Activated CD4-positive, alpha-beta T cell treated with anti-CD3 and anti-CD28 coated beads, Interleukin-2, amount 50 U/mL, for 1 hour (primary cell): ENCODE measurements at places on chromosomes 11 and 22.

DNA sequence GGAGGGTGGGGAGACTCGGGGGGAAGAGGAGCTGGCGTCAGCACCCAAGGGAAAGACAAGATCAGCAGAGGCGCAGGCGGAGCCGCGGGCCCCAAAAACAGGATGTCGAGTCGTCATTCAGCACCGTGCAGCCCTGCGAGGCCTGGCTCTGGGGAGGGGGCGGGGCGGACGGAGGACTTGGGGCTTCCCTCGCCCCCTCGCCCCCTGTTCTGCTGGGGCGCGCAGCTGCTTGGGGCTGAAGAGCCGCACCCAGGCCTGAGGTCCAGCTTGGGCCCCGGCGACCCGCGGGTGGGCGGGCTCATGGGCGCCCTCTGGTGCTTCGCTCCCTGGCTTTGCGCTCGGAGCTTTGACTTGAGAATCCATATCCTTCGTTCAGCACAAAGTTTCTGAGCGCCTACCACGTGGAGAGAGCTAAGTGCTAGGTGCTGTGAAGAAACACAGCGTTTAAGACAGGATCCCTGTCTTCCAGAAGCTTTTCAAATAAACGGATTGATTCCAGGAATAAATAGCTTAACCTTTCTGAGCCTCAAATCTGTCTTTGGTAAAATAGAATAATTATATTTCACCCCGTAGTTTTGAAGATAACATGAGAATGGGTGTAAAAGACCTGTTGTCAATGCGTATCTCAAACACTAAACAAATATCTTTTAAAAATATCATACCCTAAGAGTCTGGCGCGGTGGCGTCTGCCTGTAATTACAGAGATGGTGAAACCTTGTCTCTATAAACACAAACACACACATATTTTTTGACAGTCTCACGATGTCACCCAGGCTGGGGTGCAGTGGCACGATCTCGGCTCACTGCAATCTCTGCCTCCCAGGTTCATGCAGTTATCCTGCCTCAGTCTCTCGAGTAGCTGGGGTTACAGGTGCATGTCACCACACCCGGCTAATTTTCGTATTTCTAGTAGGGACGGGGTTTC, 929 bp upstream of the RHOG start:
- peak; percentile 94 for DNase-seq

DNA sequence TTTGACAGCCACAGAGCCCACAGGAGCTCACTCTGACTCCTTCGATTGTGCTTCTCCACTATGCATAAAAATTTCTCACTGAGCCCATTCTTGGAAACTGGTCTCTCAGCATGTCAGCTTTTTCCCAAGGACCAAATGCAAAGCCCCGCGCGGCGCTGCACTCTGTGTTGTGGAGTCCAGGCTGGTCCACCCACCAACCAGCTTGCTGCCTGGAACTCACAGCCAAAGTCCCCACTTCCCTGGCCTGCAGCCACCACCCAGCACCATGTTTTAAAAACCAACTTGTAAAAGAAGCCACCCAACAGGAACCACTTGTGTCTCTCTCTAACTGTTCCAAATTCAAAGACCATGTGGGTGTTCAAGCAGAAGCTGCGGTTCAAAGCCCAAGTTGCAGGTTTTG, 124.4 kb downstream of the SPATA19 start:
- no peak for DNase-seq

DNA sequence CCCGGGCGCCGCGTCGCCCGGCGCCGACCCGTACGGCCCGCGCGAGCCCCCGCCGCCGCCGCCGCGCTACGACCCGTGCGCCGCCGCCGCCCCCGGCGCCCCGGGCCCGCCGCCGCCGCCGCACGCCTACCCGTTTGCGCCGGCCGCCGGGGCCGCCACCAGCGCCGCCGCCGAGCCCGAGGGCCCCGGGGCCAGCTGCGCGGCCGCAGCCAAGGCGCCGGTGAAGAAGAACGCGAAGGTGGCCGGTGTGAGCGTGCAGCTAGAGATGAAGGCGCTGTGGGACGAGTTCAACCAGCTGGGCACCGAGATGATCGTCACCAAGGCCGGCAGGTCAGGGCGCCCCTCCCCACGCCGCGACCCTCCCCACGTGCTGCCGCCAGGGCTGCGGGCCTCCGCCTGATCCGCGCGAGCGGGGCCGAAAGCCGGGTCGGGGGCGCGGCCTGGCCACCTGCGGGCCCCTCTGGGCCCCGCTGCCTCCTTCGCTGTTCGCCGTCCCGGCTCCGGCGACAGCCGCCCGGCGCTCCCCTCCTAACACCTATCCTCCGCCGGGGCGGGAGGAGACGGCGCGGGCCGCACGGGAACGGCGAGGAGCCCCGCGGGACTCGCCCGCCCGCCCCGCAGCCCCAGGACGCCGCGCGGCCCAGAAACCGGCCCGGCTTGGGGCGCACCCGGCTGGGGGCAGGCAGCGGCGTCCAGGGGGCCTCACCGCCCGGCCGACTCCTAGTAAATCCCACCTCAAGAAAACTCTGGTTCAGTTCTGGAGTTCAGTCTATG, 560 bp downstream of the TBX1 start:
- DNase-seq: no peak

GRCh38 chr11:71418643-71419042, 29.6 kb downstream of the DHCR7 start:
- no peak for DNase-seq

DNA sequence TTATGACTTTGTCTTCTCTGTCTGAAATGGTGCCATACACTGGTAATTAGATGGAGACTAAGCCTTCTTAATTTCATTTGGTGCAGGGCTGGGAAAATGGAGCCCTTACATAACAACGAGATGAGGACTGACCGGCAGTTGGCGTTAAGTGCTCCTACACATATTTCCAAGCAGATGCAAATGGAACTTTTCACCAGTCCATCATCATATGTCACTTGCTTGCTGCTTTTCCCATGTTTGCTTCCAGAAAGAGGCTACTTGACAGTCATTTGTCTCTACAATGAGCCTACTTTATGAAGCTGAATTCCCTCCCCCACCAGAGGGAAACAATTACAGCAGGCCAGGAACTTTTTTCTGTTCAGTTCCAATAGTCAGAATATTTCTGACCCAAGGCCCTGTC, 32.6 kb downstream of the SVIP start:
- no peak for DNase-seq

DNA sequence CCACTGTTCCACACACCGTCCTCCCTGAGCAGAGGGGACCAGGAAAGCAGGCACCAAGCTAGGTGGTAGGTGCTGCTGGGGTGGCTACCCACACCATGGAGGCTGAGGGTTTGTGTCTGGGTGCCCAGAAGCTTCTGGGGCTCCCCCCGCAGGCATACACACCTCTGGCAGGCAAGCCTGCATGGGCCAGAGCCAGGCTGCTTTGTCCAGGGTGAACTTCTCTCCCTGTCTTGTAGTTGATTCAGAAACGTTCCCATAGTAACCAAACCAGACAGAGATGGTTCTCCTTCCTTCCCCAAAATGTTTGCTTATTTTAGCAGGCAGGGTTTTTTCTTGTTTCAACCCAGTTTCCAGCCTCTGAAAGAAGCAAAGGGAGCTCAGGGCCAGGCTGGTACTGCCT, 40.9 kb upstream of the SUSD2 start:
- DNase-seq: no peak

- no peak for DNase-seq
Measured at GRCh38 chr11:99535406-99535805, 514.7 kb downstream of the CNTN5 start.

GRCh38 chr22:50009765-50010675, 2.5 kb downstream of the IL17REL start:
- no peak for DNase-seq

- no peak for DNase-seq
Measured at GRCh38 chr22:44642096-44642644, 59.8 kb upstream of the PRR5 start.

GRCh38 chr11:45144126-45145082, 2.0 kb upstream of the PRDM11 start:
- DNase-seq: no peak

GRCh38 chr11:95556342-95557163, 233.0 kb downstream of the FAM76B start:
- no peak for DNase-seq

DNA sequence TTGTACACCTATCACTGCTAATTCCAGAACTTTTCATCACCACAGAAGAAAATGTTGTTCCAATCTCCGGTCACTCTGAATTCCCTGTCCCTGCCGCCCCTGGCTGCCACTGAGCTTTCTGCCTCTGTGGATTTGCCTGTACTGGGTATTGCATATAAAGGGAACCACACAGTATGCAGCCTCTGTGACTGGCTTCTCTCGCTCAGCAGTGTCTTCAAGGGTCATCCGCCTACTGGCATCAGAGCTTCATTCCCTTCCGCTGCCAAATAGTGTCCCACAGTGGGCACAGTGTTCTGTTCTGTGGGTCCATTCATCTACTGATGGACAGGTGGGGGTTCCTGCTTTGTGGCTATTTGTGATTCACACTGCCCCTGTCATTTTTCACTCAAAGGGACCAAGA, 5.3 kb downstream of the DHCR7 start:
- DNase-seq: no peak

GRCh38 chr11:116348226-116348625, 424.6 kb downstream of the BUD13 start:
- DNase-seq: no peak

DNA sequence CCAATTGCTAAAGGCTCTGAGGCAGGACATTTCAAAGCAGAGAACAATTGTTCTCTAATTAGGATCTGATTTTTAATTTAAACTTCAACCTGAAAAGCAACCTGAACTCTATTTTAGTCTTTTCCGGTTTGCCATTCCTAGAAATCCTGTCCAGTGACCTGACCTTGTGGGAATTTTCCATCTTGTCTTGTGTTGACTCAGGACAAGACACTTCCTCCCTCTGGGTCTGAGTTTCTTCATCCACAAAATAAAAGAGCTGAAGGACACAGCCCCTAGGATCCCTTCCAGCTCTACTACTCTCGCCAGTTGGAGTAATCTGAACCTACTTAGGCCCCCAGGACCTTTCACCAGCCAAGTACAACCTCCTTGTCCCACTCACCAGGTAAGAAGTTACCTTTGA, 66.5 kb upstream of the POU2AF1 start:
- DNase-seq: no peak

- no peak for DNase-seq
Measured at GRCh38 chr11:869399-870126, 26.9 kb downstream of the TSPAN4 start.

- no peak for DNase-seq
Measured at GRCh38 chr11:73400293-73400692, 24.1 kb downstream of the RELT start.

GRCh38 chr11:82675838-82676237, 57.8 kb downstream of the FAM181B start:
- no peak for DNase-seq

- DNase-seq: no peak
Measured at GRCh38 chr11:73759610-73760134, 1.2 kb downstream of the RAB6A start.

GRCh38 chr11:34680206-34680605, 59.3 kb downstream of the EHF start:
- no peak for DNase-seq

DNA sequence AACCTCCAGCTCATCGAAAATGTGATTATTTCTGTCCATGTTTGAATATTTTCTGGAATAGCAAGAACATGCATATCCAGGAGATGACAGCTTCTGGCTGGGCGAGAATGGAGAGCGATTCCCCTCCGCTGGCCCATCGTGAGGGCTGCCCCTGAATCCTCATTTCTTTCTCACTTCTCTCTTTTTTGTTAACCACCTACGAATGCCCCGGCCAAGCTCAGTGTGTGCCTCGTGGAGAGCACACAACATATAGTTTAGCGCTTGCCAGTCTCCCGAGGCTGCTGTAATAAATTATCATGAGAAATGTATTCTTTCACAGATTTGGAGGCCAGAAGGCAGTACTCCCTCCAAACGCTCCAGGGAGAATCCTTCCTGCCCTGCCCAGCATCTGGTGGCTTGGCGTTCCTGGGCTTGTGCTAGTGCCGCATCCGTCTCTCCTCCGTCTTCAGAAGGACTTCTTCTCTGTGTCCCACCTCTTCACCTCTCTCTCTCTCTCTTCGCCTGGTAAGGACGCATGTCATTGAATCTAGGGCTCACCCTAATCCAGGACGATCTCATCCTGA, 1306.0 kb downstream of the TBC1D22A start:
- DNase-seq: no peak

GRCh38 chr11:96194581-96195374, 148.2 kb downstream of the MAML2 start:
- DNase-seq: no peak

- no peak for DNase-seq
Measured at GRCh38 chr11:7021318-7021717, 1.0 kb downstream of the NLRP14 start.

GRCh38 chr22:22327723-22328122, 83.1 kb downstream of the VPREB1 start:
- DNase-seq: no peak

- DNase-seq: no peak
Measured at GRCh38 chr11:11657218-11657955, 35.6 kb upstream of the GALNT18 start.

- DNase-seq: no peak
Measured at GRCh38 chr22:19440411-19441195, 6.9 kb downstream of the C22orf39 start.
